Testis (tissue), 5 donors: ENCODE measurements at places on chromosomes 2 and 18.

DNA sequence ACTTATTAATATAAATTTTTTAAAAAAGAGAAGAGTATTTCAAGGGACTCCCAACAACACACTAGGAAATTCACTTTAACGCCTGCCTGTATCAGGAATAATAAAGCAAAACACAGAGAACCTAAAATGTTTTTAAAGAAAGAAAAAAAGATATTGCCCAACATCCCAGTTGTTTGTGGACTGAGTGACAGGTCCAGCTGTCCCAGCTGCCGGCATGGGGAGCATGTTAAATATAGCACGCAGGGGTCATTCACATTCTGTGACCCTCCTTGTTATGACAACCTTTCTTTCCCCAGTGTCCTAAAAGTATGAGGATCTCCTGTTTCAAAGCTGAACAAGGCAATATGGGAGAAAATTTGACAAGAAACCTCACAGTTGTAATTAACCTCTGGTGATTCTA, 4.4 kb downstream of the KLHL41 start:
- no peak for DNase-seq

- no peak for DNase-seq
Measured at GRCh38 chr2:32564417-32565035, 63.3 kb upstream of the TTC27 start.

GRCh38 chr2:9650119-9650821, 19.5 kb upstream of the YWHAQ start:
- DNase-seq, result no peak

- DNase-seq, result no peak
Measured at GRCh38 chr2:68834737-68835376, 36.3 kb downstream of the BMP10 start.

- DNase-seq, result no peak
Measured at GRCh38 chr2:175595139-175595538, 406.9 kb downstream of the LNPK start.

GRCh38 chr18:71471963-71472725, 1072.0 kb downstream of the CBLN2 start:
- no peak for DNase-seq

DNA sequence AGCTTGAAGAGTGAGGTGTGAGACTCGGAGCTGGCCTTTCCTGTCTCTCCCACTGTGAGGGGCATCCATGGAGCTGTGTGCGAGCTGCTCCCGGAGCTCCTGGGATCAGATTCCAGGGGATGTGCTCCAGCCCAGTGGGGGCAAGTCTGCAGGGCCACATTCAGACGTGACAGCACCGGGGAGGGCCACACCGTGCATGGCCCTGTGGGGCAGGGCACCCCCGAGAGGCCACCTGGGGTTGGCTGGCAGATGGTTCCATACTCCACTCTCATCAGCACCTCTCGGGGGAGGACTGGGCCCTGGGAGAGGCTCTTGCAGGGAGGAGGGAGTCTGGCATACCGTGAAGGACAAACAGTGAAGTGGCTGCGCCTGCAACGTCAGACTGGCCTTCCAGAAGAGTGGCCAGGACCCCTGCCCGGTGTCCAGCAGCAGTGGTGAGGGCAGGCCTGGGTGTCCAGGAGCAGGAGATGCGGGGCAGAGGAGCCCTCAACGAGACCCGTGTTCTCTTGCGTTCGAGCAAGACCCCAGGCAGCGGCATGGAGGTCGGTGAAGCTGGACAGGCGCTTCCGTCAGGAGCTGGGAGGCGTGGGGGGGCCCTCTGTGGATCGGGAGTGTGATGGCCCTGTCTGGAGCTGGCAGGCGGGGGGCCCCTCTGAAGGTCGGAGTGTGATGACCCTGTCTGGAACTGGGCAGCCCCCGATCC, 84.3 kb downstream of the ASB1 start:
- DNase-seq, result no peak

DNA sequence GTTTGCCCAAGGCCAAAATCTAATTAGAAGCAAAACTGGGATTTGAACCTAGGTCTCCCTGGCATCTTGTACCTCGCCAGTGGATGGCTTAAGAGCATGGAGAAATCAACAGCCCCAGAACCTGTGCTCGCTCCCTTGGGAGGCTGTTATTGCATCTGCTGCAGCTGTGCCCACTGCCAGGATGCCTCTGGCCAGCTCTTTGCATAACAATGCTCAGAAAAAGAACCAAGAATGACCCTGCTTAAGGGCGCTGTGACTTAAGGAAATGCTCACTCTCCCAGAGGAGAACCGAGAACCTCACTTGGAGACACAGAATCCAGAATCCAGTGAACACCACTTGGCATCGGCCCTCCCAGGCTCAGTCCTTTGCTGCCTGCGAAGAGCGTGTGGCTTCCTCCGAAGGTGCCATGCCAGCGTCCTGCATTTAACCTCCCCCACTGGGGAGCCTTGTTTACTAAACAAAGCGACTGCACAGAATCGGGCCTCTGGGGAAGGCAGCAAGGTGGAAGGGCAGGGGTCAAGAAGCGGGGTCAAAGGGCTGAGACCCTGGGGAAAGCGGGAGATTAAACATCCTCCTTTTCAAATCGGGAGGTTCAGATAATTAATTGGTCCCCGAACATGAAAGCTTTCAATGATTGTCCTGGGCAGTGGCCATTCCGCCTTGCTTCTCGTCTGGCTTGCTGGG, 71.0 kb upstream of the BOD1L2 start:
- no peak for DNase-seq

DNA sequence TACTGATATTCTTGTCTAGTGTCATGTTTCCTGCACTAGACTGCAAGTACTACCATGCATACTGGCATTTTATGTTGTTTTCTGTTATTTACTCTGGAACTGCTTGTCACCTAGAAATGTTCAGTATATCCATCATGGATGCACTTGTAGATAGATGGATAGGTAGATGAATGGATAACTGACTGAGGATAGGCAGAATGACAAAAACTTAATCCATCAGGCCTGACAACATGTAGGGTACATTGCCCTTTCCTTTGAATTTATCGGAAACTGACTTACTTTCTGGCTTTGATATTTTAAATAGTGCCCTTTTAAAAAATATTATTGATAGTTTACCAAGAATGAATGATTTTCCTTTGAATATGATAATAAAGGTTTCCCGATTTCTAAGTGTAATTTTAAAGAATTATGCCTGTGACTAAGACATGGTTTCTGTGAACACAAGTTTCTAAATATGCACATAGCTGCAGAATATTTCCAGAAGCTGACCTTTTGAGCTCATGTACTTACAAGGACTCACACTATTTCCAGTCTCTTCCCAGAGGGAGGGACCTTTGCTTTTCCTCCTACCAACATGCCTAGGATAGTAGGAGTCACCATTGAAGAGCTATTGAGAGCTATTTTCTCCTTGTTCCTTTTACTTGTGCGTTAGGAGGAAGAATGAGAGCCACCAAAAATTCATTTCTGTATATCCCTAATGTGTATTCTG, 81.3 kb downstream of the ANKRD12 start:
- no peak for DNase-seq

DNA sequence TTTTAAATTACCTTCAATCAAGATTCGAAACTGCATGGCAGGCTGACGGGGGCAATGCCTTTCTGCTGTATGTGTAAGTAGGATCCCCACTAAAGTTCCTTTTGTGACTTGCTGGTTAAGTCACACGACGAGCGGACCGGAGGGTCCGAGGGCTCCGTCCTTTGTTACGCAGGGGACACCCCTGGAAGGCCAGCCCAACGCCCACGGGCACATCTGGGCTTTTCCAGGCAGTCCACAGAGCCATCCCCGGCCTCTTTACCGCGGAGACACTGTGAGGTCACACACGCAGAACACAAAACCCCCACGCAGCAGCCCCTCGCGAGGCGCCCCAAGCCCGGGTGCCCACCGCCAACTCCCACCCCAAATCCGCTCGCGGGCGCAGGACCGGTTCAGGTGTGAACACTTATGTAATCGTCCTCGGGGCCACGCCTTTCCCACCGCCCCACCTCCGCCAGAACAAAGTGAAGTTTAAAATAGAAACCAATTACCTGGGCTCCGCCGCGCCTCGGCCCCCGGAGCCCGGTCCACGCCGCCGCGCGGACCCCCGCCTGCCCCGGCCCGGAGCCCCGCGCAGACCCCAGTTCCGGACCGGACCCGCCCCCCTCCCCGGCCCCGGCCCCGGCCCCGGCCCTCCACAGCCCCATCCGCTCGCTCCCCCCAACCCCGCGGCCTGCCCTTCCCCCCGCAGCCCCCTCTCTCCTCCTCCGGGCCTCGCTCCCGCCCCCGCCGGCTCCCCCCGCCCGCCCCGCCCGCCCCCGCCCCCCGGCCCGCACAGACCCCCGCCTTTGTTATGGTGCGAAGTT, 4.2 kb downstream of the ZNF516 start:
- peak; percentile 55 for DNase-seq

- DNase-seq, result no peak
Measured at GRCh38 chr2:201574766-201575165, 68.5 kb downstream of the TMEM237 start.

DNA sequence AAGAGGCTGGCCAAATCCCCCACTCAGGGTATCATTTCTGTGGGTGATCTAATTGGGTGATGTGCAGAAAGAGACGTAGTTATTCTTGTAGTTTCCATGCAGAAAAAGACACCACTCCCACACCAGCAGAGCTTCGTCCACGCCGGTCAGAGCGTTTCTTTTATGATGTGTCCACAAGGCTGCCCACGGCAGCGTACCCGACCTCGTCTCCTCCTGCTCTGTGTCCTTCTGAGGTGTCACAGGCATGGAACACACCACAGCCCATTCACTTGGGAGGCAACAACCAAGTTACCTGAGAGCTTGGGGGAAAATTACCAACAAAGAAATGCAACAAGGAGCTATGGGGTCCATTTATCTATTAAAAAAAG, 131.3 kb downstream of the PXDN start:
- DNase-seq, result no peak
